ENCODE measurements at places on chromosomes 4 and X.

DNA sequence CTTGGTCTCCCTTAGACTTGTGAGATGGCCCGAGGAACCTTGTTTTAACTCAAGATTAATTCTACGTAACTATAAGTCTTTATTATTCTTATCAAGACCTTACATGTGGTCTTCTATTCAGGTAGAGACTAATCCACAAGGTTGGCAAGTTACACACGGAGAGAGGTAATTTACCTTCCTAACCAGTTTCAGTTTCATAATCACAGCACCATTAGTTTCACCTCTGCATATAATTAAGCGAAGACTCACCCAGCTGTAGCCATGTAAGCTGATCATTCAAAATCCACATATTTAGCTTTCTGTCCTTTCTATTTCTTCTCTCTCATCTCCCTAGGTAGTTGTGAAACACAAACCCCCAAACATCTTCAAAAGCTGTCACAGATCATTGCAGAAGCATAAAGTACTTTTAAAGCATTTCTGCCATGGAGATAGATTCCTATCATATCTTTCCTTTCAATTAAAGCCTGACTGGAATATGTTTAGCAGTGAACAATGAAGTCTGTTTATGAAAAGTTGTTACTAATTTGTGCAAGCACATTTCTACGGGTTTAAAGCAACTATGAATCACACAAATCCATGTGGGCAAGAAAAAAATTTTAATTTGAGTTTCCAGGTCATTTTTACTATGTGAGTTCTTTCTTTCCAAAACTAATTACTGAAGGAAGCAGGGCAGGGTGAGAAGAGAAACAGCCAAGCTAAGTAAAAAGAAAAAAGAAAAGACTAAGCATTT is 78.5 kb downstream of the BTC start:
- no peak for DNase-seq

GRCh38 chr4:84944947-84945346 is 21.5 kb downstream of the WDFY3 start:
- no peak for DNase-seq

DNA sequence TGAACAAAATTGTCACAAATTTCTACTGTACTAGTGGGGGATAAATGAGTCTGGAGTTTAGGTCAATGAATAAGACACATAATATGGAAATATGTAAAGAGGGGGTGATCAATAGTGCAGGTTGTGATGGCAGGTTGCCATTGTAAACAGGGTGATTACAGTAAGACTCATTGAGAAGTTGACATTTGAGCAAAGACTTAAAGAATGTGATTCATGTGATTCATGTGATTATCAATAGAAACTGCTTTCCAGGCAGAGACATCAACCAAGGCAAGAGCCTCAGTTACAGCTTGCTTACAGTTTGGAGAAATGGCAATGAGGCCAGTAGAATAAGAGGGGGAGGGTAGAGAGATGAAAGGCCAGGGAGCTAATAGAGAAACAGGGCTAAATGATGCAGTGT is 45.8 kb upstream of the GIMD1 start:
- DNase-seq = no peak

- no peak for DNase-seq
Measured at GRCh38 chr4:54107951-54108748, 8.2 kb downstream of the GSX2 start.

GRCh38 chrX:54246866-54247265 is 63.8 kb upstream of the FAM120C start:
- no peak for DNase-seq

GRCh38 chr4:25551605-25552004 is 104.0 kb upstream of the SLC34A2 start:
- DNase-seq = no peak

- DNase-seq = no peak
Measured at GRCh38 chr4:17316566-17316965, 195.3 kb downstream of the QDPR start.

- no peak for DNase-seq
Measured at GRCh38 chrX:136219893-136220292, 31.3 kb downstream of the MAP7D3 start.

- DNase-seq = no peak
Measured at GRCh38 chrX:136380010-136380769, 79.4 kb downstream of the ADGRG4 start.

- no peak for DNase-seq
Measured at GRCh38 chr4:78414116-78414515, 137.5 kb upstream of the ANXA3 start.

GRCh38 chr4:162323919-162324318 is 160.1 kb upstream of the FSTL5 start:
- DNase-seq = no peak

DNA sequence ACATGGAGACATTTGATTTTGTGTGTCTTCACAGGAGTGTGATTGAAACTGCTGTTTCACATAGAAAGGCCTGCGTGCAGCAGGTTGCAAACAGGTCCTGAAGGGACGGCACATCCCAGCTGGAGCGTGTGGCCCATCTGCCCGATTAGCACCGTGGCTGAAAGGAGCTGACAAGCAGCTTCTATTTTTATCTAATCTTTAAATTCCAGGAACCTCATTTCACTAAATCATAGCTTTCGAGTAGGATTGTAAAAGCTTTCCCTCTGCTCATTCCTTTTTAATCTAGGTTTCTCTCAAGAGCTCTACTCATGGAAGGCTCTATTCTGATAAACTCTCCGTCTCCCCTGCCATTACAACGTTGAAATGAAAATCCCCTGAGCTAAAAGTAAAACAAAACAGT is 106.8 kb downstream of the FSTL5 start:
- no peak for DNase-seq

DNA sequence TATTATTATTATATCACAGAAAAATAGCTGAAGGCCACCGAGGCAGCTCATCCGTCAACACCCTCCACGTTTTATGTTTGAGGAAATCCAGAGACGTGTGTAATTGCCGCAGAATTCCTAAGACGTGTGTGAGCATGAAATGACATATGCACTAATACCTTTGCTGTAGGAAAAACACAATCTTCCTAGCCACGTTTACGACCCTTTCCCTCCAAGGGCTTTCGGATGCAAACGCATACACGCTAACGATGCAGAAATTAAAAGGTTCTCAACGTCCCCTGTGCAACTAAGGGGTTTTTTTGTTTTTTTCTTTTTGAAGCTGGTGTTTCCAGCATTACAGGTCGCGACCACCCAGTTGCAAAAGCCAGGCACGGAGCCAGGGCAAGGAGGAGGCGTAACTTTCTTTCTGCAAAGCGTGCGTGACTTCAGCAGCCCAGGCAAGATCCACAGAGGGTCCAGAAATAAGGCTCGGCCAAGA is 33.8 kb downstream of the CRLF2 start:
- no peak for DNase-seq

GRCh38 chr4:53490161-53490956 is 100.9 kb downstream of the LNX1 start:
- no peak for DNase-seq

DNA sequence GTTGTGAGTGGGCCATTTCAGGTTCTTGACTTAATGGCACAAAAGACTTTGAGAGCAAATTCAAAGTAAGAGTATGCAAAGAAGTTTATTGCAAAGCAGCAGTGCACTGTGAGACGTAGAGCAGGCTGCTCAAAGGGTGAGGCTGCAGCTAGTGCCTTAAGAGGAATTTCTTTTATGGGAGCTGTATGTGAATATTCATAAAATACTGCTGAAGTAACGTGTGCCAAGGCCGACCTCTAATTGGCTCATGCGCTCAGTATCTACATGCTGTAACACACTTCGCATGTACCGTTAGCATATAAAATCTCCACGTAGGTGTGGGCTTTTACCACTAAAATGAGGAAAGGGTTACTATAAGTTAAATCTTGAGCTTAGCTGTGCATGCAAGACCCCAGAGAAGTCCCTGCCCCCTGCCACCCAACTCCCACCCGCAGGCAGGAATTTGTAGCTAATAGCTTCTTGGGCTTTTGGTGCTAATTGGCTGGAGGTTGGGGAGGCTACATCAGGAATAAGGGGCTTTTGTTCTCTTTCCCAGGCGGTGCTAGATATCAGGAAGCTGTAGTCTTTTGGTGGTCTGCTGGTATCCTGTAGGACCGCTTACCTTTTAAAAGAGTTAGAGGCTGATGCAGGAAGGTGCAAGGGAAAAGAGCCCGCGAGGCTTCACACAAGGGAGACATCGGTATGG is 47.6 kb downstream of the FSTL5 start:
- no peak for DNase-seq

GRCh38 chr4:24219209-24219608 is 329.4 kb upstream of the PPARGC1A start:
- no peak for DNase-seq

DNA sequence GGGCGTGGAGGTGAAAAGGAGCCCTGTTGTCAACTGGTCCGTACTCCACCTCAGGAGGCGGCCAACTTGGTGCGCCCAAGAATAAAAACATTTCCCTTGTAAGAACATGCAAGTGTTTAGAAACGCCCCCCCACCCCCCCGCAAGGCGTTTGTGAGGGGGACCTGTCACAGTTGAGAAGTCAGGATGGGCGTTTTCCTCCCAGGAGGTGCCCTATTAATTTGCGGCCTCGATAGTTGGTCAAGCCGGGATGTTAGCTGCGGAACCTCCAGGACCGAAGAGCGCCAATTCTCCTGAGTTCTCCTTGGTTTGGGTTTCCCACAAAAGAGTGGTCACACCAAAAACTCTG is 651 bp upstream of the SAP30 start:
- DNase-seq = no peak

GRCh38 chr4:13653766-13654161 is 26.2 kb upstream of the BOD1L1 start:
- DNase-seq = no peak

- peak; percentile 44 for DNase-seq
Measured at GRCh38 chrX:20442597-20442996, 175.9 kb upstream of the RPS6KA3 start.

DNA sequence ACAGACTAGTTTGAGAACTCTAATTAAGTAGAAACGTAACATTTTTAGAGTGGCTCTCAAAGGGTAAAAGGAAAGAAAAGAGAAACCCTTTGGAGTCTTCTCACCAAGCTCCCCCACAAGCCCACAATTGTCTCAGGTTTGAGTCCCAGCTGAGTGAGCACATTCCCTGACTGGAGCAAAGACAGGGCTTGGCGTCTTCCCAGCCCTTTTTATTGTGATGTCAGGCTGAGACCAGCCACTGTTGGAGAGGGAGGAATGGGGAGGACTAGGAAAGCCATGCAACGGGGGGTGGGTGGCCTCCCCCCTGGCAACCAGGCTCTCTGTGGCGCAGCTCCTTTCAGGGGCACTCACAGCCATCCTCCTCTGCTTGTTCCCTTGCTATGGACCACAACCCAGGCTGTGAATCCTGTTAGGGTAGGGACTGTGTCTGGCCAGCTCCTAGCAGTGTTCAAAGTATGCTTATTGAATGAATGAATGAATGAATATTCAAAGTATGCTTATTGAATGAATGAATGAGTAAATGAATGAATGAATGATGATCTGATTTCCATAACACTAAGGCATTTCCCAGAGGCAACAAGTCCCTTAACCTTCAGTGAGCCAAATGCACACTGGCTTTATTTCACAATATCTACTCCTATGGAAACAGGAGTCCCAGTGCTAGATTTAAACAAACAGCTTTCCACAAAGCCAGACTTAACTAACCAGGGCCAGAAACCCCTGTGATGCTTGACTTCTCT is 413.3 kb downstream of the MID1IP1 start:
- DNase-seq = no peak

- no peak for DNase-seq
Measured at GRCh38 chrX:2485789-2486345, 14.9 kb downstream of the DHRSX start.

GRCh38 chr4:79497001-79497400 is 89.0 kb upstream of the GK2 start:
- DNase-seq = no peak

DNA sequence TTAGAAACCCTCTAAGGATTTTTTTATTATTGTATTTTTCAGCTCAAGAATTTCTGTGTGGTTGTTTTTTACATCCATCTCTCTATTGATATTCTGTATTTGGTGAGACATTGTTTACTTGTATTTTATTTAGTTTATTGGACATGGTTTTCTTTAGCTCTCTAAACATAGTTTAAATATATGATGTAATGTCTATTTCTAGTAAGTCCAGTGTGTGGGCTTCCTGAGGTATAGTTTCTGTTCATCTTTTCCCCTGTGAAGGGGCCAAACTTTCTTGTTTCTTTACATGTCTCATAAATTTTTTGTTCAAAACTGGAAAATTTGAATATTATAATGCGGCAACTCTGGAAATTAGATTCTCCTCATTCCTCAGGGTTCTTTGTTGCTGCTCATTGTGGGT is 28.2 kb upstream of the ATRX start:
- DNase-seq = no peak

DNA sequence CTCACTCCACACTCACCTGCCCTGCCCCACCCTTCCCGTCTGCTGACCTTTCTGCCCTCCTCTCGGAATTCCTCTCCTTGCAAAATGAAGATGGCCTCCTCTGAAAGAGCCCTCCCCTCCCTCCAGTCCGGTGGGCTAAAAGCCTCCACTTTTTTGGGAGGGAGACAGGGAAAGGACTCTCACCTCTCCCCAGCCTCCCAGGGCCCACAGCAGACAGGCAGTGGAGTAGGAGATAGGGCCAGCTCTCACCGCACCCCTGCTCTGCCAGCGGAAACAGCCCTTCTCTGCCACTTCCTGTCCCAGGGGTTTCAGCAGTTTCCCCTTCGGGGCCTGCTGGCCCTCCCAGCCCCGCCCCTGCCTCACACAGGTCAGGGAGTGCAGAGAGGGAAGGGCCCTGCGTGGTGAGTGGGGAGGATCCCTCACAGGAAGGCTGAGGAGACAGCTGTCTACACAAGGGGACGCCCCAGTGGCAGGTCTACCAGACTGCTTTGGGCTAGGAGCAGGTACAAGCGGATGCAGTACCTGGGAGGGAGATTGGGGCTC is 18.2 kb downstream of the ELF4 start:
- DNase-seq = no peak

- DNase-seq = no peak
Measured at GRCh38 chrX:79110731-79111130, 33.8 kb upstream of the GPR174 start.

DNA sequence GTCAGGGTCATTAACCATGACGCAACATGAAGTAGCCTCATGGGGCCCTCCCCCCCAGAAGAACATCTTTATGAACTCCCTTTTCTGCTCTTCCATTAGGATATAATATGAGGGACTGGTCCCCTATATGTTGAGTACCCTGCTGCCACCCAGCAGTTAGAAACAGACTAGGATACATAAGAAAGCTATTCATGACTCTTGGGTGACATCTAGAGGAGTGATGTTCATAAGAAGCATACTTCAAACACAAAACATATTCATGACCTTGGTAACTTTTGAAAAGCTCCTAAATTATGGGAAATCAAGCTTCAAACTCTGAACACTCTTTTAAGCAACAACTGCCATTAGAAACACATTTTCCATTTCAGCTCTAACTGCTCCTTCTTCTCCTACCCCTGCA is 155.2 kb upstream of the SPIN4 start:
- no peak for DNase-seq

DNA sequence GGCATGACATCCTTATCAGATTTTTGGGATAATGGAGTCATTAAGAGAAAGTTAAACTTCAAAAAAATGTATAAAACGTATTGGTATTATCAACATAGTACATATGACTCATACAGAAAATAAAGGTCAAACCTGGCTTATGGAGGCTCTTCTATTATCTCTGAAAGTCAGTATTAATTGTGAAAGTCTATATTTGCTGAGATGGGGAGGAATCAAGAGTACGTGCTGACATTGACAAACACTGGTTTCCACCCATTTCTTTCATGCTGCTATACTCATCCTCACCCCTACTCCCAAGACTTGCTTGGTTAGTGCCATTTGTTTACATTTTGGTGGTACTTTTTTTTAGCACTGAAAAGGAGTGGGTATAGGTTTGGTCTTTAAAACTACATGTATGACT is 30.8 kb upstream of the PLA2G12A start:
- DNase-seq = no peak

- DNase-seq = no peak
Measured at GRCh38 chr4:180635281-180635680, 1607.9 kb upstream of the TENM3 start.
